ENCODE measurements at places on chromosomes 3 and 15. TPM values are rescaled to one million over a fixed set of nuclear protein-coding genes. Genes with fewer than 3 reads are reported as not detected.

Gene THBS1
- 0.99 TPM for total RNA-seq

Gene MST1R
- total RNA-seq, result 0.84 TPM

Gene OXSM
- total RNA-seq, result 18.2 TPM

Gene C3orf85
- not detected for total RNA-seq

Gene CFAP44
- total RNA-seq, result 5.0 TPM

Gene GOLGA8A
- total RNA-seq, result 180 TPM

Gene NMNAT3
- 6.4 TPM for total RNA-seq

Gene SH3BP5
- 7.4 TPM for total RNA-seq

Gene LRRC28
- total RNA-seq, result 29.0 TPM

Gene SPINK8
- not detected for total RNA-seq

Gene CDHR4
- not detected for total RNA-seq

Gene MEIS2
- 0.19 TPM for total RNA-seq

Gene DGKG
- 0.42 TPM for total RNA-seq

Gene SOX2
- 0.16 TPM for total RNA-seq

Gene MNS1
- 0.19 TPM for total RNA-seq

Gene PLXNB1
- 3.2 TPM for total RNA-seq

Gene SUSD5
- not detected for total RNA-seq

Gene EIF3J
- total RNA-seq, result 61.1 TPM

Gene SERINC4
- total RNA-seq, result 0.14 TPM

Gene KCNAB1
- not detected for total RNA-seq

Gene RTP4
- total RNA-seq, result 2.8 TPM

Data from activated T-cell treated with anti-CD3 and anti-CD28 coated beads, Interleukin-2, amount 50 U/mL, for 72 hours (primary cell).